ENCODE measurements at places on chromosomes 12 and 14.

GRCh38 chr12:15851045-15851620 is 31.1 kb upstream of the STRAP start:
- DNase-seq: no peak

DNA sequence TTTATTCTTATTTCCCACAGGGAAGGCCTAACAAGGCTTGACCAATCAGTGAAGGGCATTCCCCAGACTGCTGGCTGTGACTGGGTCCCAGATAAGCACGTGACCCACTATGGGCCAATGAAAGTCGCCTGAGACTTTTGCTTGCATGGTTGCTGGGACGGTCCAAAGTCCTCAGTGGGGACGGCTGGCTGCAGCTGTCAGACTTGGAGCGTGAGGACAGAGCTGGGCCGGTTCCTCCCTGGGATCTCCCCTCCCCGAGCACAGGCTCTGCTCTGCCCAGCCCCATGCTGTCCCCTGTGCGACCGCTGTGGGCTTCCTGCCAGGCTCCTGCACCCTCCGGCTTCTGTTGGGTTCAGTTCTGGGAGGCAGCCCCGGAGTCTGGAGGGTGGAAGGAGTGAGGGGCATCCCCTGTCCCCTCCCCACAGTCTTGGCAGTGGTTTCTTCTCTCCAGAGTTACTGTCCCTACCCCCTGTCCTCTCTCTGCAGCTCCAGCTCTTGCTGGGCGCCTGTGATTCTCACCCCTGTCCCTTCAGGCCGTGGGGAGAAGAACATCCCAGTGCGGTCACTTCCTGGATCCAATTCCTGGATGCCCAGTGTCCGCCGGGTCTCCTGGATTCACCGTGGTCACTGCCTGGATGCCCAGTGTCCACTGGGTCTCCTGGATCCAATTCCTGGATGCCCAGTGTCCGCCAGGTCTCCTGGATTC is 50.1 kb downstream of the GALNT9 start:
- no peak for DNase-seq

GRCh38 chr12:49228653-49229052 is 36.2 kb upstream of the TUBA1C start:
- DNase-seq: no peak

DNA sequence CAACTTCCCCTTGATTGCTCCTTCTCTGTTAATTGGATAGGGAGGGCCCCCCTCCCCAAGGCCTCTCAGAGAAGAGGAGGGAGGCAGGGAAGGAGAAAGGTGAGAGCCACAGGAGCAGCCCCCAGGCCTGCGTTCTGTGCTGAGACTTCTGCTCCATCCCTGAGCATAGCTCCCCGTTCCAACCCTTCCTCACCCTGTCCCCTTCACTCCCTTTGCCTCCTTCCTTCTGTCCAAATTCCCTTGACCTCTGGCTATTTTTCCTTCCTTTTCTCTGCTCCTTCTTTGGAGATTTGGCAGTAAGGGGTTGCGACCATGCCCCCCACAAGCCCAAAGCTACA is 788 bp upstream of the ASIC1 start:
- no peak for DNase-seq

- DNase-seq: no peak
Observed at GRCh38 chr12:46660719-46661109, 165.1 kb downstream of the SLC38A4 start.

- DNase-seq: no peak
Observed at GRCh38 chr12:91278126-91278525, 95.5 kb upstream of the DCN start.

GRCh38 chr14:88228522-88229236 is 94.4 kb downstream of the KCNK10 start:
- no peak for DNase-seq

- no peak for DNase-seq
Observed at GRCh38 chr12:116714175-116714574, 23.7 kb downstream of the SPRING1 start.

GRCh38 chr12:94112121-94112520 is 36.3 kb upstream of the PLXNC1 start:
- no peak for DNase-seq

- no peak for DNase-seq
Observed at GRCh38 chr14:99380991-99381687, 99.5 kb downstream of the SETD3 start.

DNA sequence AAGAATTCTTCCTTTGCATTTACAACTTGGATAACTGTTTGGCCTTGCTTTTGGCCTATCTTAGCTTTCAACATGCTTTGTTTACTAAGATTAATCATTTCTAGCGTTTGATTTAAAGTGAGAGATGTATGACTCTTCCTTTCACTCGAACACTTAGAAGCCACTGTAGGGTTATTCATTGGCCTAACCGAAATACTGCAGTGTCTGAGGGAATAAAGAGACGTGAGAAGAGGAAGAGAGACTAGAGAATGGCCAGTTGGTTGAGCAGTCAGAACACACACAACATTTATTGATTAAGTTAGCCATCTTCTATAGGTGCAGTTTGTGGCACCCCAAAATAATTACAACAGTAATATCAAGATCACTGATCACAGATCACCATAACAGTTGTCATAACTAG is 62.3 kb upstream of the CCDC175 start:
- no peak for DNase-seq

DNA sequence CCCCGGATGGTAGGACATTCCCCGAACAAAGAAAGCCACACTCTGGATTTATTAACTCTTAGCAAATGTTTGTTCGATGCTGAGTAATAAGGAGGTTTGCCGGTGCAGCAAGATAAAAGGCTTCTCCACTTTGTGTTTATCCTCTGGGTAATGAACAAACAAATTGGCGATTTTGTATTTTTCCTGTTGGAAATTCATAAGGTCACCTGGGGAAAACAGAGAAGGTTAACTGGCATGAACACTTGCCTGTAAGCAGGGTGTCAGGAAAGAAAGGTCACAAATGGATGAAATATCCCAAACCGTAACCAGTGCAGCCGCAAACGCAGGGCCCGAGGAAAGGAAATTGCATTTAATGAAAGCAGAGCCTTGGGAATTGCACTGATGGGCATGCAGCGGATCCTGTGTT is 132.8 kb downstream of the RMST start:
- no peak for DNase-seq

Data from brain pericyte (primary cell).